CD8-positive, alpha-beta memory T cell (primary cell): ENCODE measurements at places on chromosomes 16 and 17.

DNA sequence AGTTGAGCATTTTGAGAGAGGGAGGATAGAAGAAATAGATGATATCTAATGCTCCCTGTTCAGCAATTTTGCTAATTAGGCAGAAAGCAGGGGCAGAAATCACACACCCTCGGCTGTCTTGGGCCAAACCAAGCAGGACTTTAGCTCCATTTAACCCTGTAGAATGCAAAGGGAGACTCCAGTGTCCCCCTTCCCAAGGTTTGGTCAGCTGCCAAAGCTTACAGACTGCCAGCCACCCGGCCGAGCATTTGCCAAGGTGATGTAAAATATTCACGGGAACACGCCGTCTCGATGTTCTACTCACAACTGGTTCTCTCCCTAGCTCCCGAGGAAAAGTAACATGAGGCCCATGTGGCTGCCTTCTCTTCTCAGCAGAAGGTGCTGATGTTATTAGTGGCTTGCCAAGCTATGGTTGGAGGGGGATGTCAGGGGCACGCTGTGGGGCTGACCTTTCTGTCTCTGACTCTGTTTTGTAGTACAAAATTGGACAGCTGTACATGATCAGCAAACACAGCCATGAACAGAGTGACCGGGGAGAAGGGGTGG is 155.3 kb downstream of the PITPNC1 start:
- no peak for DNase-seq

- no peak for DNase-seq
Observed at GRCh38 chr17:33055171-33055611, 63.5 kb downstream of the SPACA3 start.

DNA sequence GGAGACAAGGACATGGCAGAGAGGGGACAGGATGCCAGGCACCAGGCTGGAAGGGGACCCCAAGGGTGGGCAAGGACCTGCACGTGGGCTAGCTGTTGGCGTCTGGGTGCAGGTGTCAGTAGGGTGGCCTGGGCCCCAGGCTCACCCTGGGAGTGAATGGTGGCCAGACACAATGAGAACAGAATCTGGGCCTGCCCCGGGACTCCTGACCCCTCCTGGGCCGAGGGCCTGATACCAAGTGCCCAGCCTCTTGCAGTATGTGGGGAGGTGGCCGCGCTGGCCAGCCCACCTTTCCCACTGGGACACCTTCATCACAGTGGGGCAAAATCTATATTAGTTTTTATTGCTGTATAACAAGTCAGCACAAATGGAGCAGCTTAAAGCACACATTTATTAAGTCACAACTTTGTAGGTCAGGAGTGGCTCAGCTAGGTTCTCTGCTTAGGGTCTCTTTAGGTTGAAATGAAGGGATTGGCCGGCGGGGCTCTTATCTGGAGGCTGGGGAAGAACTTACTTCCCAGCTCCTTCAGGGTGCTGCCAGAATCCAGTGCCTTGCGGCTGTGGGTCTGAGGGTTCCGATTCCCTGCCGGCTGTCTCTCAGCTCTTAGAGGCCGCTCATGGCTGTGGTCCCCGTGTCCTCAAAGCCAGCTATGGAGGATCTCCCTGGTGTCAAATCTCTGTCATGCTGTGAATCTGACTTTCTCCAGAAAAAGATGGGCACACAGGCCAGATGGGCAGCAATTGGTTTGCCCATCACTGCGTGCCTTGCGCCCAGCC is 3.6 kb downstream of the PRSS33 start:
- no peak for DNase-seq

DNA sequence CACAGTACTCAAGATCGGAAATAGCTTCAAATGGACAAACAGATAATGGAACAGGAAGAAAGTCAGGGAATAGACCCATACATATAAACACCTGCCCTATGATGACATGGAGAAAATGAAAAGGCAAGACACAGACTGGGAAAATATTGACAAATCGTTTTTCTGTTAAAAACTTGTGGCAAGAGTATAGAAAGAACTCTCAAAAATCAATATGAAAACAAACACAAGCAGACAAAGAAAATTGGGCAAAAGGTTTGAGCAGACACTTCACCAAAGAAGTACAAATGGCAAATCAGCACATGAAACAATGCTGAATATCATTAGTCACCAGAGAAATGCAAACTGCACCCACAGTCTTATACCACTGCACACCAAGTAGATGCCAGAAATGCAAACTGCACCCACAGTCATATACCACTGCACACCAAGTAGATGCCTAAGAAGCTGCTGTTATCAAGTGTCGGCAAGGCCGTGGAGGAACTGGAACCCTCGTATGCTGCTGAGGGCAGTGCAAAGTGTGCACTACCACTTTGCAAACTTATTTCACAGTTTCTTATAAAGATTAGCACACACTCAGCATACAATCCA is 123.5 kb upstream of the CHMP6 start:
- DNase-seq, result no peak

DNA sequence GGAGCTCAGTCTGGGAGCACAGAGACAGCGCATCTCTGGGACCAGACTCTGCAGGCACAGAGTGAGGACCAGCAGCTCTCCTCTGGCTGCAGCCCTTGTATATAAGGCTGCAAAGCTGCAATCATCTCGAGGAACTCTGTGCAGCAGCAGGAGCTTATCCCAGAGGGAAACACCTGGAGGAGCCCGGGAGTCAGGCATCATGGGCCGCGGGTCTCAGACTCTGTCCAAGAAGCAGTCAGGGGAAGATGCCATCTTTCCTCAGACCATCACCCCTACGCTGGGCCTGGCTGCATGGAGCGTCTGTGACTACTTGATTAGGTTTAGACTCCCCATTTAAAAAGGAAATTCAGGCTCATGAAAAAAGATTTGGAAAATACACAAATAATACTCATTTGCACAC is 122.0 kb downstream of the IRF8 start:
- DNase-seq, result no peak

- DNase-seq, result no peak
Observed at GRCh38 chr17:9830711-9831110, 5.0 kb downstream of the GLP2R start.

- DNase-seq, result no peak
Observed at GRCh38 chr17:48121923-48122664, 14.5 kb downstream of the SNX11 start.

DNA sequence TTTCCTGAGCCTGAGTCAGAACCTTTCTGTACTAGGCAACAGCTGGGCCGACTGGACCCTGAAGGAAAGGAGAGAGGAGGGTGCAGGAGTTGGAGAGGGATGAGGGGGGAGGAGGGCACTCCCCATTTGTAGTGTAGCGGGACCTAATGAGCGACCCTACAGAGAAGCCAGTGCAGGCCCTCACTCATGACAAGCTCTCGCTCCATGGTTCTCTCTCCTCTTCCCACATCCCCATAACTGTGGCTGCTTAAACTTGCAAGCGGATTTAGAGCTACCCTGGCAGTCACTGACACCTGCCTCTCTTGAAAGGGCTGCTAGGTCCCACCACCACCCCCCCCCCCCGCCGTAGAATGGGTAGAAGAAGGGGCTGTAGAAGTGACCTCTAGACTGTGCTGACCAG is 14.5 kb downstream of the NKD1 start:
- no peak for DNase-seq

DNA sequence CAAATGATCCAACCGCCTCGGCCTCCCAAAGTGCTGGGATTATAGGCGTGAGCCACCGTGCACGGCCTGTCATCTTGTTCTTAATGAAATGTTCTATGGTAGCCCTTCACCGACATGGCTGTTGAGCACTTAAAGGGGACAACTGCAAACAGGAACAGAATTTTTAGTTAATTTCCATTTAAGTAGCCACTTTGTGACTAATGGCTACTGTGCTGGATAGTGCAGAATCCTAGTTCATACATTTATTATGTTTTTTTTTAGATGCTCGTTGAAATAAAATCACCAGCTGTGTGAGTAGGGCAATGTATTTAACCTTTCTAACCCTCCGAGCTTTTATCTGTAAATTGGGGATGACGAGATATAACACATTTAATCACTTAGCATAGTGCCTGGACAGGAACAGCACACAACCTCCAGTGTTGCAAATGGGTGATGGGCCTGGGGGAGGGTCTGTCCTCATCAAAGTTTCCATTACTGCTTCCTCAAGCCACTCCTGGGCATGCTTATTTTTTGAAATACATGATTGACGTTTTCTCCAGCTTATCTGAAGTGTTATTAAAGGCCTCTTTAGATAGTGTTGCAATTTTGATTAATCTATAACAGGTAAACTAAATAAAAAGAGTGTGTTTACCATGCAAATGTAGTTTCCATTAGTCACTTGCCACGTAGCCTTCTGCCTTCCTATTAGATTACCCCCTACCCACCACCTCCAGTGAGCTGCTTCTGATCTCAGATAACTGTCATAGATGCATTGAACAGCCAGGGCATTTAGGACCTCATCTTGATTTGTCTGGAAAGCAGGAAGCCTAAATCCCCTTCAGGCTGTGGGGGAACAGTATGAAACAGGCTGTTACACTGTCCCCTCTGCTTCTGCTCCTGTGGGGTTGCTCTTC is 42.5 kb upstream of the TANC2 start:
- no peak for DNase-seq

DNA sequence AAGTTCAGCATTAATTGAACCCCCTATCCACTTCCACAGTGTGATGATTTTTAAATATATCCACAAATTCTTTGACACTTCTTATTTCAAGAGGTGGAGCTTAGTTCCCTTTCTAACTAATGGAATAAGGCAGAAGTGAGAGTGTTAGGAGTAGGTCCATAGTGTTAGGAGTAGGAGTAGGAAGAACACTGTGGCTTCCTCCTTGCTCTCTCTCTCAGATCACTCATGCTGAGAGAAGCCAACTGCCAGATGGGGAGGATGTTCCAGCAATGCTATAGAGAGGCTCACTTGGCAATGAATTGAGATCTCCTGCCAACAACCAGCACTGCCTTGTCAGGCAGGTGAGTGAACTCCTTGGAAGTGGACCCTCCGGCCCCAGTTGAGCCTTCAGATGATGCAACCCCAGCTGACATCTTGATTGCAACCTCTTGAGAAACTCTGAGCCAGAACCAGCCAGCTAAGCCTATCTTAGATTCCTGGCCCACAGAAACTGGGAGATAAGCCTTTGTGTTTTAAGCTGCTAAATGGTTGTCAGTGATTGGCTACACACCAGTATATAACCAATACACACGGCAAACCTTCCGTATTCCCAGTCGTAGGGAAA is 44.3 kb downstream of the SPECC1 start:
- DNase-seq, result no peak

DNA sequence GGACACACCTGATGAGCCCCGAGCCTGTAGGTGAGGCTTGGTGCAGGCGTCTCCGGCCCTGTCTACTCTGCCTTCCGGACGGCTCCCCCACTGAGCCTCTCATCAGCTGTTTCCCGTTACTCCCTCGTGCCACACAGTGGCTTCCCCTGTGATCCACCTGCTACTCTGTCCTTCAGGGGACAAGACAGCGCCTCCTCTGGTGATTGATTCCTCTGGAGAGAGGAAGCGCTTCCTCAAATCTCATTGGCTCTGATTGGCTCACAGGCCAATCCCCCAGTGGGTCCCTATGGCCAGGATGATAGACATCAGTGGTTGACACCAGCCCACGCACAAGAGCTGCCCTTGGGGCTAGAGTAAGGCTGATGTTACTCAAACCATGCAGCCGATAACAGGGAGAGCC is 24.0 kb downstream of the RNF213 start:
- no peak for DNase-seq

DNA sequence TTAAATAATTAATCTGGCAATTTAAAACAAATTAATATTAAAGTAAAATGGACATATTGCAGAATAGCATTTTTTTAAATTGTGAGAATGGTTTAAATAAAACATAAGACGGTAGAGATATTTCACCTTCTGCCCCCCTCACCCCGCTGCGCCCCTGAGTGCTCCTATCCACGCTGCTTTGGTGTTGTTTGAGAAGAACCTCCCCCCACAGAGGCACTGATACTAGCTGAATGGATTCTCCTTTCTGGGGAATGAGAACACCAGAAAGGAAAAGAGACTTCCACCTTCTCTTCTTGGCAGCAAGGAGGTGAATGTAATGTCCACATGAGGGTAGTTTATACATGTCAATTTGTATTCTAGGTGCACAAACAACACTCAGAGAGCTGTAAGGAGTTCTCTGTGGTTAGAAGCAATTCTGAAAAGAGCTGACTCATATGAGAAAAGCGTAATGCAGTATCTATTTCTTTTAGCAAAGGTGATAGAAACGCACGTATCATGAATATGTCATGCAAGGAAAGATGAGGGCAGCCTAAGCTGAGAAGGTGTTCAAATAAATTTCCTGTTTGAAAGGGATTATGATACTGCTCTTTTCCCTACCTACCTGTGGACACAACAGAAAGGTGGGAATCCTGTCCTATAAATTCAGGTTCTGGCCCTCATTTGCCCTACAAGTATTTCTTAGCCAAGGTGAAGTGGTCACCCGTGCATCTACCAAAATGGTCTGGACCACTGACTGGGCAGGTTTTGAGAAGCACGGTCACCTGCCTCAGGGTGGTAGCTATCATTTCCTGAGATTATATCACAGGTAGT is 126.9 kb downstream of the PARN start:
- DNase-seq, result no peak

- DNase-seq, result no peak
Observed at GRCh38 chr16:48479955-48480354, 94.7 kb upstream of the SIAH1 start.

- DNase-seq, result no peak
Observed at GRCh38 chr16:21277045-21277926, 804 bp downstream of the CRYM start.

GRCh38 chr16:51382211-51382610 is 231.1 kb upstream of the SALL1 start:
- no peak for DNase-seq

- DNase-seq, result no peak
Observed at GRCh38 chr17:74250324-74250995, 23.6 kb upstream of the DNAI2 start.

DNA sequence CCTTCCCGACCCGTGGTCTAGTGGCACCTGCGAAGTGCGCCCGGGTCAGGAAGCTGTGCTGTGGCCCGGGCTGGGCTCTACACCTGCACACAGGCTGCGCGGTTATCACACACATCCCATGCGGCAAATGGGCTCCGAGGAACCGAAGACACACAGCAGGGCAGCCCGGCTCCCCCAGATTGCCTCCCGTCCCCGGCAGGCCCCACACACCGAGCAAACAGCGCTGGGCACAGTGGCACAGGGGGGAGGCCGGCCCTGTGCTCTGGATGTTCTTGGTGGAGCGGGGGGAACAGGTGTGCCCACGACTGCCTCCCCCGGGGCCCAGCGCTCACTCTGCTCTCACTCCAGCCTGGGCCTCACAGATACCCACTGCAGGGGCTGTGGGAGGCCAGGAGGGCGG is 28.9 kb upstream of the PABPN1L start:
- no peak for DNase-seq

- DNase-seq, result no peak
Observed at GRCh38 chr17:29151567-29151966, 28.6 kb downstream of the MYO18A start.

DNA sequence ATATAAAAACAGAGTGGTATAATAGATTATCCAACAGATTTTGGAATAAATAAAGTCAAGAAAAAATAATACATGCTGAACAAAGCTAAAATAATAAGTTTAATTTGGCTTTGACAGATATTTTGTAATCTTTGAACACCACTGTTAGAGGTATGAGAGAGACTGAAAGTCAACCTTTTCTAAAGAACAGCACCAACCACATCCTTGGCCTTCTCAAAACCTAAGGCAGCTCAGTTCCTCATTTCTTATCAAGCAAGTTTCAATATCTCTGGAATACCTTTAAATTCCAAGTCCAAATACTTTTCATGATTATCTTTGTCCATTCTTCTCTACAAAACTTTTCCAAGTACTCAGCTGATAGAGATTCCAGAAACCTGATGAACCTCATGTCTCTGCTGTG is 1603.8 kb downstream of the CDH8 start:
- no peak for DNase-seq
